ENCODE measurements at places on chromosomes 1 and 21. TPM values are rescaled to one million over a fixed set of nuclear protein-coding genes. Genes with fewer than 3 reads are reported as not detected.

DNA sequence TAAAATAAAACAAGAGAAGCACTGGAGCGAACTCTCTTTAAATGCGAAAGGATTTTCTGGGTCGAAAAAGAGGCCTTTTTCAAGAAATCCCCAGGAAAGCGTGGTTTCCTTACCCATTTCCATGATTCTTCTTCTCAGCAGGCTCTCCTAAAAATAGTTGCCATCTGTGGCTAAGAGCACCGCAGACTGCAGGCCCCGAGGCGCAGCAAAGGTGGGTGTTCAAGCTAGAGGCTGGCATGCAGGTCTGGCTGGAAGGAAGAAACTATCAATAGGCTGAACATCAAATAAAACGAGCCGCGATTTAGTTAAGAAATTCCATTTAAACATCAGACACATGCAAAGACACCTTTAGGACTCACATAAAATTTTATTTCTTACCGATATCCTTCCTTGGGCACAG is 135.1 kb downstream of the ADAMTS1 start:
- DNase-seq, result no peak

Gene GJB3
- total RNA-seq, result 46.7 TPM

DNA sequence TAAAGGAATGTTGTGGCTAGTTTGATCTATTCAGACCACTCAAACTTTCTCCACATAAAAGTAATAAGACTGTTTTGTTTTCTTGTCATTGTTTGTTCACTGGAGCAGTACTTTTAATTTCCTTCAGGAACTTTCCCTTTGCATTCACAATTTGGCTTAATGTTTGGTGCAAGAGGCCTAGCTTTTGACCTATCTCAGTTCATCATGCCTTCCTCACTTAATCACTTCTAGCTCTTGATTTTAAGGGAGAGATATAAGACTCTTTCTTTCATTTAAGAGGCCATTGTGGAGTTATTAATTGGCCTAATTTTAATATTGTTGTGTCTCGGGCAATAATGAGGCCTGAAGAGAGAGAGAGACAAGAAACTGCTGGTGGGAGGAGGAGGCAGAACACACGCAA is 371.7 kb upstream of the DEPDC1 start:
- no peak for DNase-seq

DNA sequence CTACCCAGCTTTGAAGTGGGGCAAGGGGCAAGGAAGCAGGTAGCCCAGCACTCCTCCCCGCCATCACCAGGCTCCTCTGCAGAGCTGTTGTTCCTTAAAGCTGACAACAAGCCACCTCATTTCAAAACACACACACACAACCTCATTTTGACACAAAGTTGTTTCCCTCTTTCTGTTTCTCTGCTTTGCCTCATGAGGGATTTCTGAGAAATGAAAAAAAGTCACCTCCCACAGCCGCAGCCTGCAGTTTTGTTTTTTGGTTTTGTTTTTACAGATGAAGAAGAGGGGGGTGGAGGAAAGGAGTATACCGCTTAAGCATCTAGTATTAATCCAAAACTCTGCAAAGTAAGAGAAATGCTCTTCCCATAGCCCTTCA is 12.1 kb downstream of the MCL1 start:
- no peak for DNase-seq

GRCh38 chr1:29798699-29799566 is 562.6 kb downstream of the PTPRU start:
- DNase-seq, result no peak

Gene LHX8
- total RNA-seq, result not detected

Gene TESK2
- total RNA-seq, result 5.0 TPM

Data from HCT116 (cell line).